ENCODE measurements at places on chromosomes 11 and 22.

GRCh38 chr11:74443071-74443864, 24.1 kb downstream of the KCNE3 start:
- peak; percentile 19 for DNase-seq

DNA sequence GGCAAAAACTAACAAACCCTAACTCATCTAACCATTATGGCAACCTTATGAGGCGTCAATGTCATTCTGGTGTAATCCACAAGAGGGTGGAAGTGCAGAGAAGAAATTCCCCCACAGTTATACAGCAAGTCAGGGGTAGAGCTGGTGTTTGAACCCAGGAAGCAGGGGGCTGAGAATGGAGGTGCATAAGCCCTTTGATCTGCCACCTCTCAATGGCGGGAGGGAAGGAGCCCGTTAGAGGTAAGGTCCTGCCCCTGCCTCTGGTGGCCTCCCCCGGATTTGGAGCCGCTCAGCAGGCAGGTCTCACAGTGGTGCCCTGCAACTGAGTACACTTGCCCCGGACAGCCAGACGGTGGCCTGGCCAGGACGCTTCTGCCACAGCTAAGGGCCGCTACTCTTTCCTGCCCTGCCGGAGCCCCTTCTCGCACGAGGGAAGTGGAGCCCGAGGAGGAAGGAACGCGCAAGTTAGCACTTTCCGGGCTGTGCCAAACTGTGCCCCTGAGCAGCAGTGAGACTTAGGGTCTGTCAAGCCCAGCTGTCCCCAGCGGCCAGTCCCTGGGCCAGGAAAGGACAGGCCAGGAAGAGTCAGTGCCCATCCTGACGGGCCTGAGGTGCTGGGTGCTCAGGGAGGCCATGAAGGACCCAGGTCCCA, 1.1 kb downstream of the FXYD2 start:
- peak; percentile 21 for DNase-seq

DNA sequence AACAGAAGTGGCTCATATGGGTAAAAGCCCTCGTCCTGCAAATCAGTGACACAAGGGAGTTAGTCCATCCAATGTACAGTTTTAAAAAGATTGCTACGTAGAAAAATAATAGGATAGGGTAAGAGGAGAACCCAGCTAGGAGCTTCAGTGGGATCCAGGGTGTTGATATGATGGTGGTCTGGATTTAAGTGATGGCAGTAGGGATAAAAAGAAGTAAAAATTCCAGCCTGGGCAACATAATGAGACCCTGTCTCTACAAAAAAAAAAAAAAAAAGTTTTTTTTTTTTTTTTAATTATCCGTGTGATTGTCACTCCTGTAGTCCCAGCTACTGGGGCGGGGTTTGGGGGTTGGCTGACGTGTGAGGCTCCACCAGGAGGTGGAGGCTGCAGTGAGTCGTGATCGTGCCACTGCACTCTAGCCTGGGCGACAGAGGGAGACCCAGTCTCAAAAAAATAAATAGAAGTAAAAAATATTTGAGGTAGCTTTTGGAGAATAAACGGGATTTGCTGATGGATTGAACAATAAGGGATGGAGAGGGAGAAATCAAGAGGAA, 7.0 kb upstream of the L3MBTL2 start:
- DNase-seq, result no peak

DNA sequence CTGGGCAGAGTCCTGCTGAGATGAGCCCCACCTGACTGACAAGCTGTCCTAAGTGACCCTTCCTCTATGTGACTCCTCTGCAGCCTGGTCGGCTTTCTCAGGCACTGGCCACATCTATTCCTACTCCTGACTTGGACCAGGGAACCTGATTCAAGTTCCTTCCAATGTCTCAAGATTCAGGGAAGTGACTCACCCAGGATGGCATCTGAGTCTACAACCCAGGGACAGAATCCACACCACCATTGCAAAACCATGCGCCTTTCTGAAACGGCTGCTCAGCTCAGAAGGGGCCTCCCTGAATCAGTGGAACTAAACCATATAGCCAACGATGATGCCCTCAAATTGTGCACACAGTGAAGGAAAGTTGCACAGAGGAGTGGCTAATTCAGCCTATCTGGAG, 63.9 kb upstream of the CSNK2A3 start:
- DNase-seq, result no peak

DNA sequence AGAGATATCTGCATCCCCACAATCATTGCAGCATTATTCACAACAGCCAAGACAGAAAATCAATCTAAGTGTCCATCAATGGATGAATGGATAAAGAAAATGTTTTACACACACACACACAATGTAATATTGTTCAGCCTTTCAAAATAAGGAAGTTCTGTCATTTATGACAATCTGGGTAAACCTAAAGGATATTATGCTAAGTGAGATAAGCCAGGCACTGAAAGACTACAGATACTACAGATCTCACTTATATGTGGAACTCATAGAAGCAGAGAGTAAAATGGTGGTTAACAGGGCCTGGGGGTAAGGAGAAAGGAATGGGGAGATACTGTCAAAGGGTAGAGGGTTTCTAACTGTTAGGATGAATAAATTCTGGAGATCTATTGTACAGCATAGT, 36.0 kb upstream of the EED start:
- DNase-seq, result no peak

GRCh38 chr11:628056-628455, 1.1 kb upstream of the SCT start:
- DNase-seq, result no peak

DNA sequence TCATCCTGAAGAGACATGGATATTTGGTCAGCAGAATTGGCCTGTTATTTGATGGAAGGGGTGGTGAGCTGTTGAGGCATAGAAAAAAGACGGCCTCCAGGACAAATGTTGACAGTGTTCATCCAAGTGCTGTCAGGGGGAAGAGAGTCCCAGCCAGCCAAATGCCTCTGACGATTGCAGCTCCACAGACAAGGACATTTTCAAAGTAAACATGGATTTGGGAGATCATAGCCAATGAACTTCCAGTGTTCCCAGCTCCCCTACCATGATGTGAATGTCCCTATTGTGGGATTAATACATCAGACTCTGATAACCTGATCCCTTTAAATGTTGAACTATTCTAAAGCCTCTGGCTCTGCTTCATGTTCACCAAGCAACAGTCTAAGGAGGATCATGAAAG, 31.2 kb upstream of the PSMA1 start:
- DNase-seq, result no peak

- DNase-seq, result no peak
Observed at GRCh38 chr22:46224044-46224897, 25.8 kb downstream of the CDPF1 start.

DNA sequence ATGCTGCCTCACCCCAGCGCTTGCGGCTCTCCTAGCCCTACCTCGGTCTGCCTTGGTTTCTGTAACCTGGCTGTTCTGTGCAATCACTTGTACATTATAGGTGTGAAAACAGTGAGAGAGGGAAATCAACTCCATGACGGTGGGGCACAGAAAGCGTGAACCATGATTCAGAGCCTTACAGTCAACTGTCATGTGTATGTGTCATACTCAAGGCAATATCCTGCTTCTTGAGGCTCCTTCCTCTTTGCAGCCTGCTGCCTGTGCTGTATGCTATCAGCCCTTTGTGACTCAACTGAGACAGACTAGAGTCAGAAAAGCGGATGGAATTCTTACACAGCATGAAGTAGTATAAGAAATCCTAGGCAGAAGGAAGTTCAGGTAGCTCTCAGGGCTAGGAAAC, 2.1 kb downstream of the NRIP3 start:
- DNase-seq, result no peak

DNA sequence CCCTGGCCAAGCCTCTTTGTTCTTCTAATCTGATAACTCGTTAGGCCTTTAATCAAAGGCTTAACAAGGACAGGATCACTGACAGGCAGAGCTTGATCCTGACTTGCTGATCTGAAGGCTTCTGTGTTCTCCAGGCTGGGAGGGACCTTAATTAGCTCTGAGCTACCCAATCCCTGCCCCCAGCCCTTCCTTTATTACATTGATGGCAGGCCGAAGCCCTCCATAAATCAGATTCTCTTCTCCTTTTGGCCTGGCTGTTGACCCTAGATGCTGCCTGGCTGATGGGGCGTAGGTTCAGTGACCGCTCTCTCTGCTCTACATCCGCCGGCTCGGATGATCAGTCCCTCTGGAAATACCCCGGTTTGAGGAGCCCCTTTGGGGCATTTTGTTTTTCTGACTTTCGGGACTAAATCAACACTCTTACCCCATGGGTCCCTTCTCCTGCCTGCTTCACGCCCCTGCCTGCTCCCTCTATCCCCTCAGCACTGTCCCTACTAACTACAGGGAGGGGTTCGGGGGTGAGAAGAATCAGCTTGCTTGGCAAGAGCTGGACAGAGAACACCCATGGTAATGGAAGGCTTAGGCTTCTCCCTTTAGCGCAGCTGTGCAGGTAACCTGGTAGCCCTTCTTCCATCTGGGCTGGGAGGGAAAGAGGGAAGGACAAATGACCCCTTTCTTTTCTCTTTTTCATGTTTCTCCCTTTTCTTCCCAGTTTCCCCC, 10.0 kb upstream of the RRM1 start:
- DNase-seq, result no peak

DNA sequence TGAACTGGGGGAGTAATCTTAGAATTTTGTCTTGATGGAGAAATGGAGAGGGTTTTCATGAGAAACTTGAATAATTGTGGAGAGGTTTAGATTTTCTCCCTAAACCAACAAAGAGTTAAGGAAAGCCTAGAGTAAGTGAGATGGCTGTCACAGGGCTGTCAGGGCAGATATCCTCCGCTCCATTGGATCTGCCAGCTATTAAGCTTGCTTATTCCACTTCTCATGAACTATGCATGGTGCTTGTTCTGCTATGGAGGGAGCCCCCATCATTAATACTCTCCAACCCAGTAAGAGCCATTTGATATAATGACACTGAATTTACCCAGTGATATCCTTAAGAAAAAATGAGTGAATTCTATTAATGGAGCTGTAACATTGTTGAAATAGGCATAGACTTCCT, 342.8 kb upstream of the MTNR1B start:
- no peak for DNase-seq
